Choroid plexus epithelial cell (primary cell): ENCODE measurements at places on chromosomes 1 and 21.

DNA sequence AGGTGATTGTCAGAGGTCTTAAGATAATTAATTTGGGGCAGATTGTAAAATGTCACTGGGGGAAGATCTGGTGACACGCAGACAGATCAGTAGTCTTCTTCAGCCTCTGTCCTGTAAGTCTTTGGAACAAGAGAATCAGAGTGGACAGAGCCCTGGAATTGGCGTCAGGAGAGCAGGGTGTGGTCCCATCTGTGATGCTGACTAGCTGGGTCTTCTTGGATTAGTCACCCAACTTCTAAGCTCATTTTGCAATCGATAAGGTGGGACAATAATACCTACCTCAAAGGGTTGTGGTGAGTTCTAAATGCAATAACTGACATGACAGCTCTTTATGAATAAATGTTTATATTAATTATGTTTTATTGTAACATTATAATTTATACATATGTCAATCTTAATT, 4.8 kb downstream of the FASLG start:
- no peak for DNase-seq

DNA sequence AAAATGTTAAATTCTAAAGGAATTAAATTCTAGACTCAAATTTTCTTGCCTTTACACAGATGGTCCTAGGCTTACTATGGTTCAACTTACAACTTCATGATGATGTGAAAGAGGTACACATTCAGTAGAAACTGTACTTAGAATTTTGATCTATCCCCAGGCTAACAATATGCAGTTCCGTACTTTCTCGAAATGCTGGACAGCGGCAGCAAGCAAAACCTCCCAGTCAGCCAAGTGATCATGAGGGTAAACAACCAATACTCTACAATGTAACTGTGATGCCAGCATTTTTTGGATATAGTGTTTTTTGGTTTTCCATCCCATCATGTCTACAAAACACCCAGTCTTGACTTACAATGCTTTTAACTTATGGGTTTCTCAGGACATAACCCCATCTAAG, 25.7 kb downstream of the VAV3 start:
- no peak for DNase-seq

GRCh38 chr1:17661546-17662157, 93.5 kb upstream of the ACTL8 start:
- peak; percentile 72 for DNase-seq

DNA sequence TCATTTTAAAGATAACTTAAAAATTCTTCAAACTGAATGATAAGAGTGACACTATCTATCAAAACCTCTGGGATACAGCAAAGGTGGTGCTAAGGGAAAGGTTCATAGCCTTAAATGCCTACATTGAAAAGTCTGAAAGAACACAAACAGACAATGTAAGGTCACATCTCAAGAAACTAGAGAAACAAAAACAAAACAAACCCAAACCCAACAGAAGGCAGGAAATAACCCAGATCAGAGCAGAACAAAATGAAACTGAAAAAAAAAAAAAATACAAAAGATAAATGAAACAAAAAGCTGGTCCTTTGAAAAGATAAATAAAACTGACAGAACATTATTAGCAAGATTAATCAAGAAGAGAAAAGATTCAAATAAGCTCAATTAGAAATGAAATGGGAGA, 6.8 kb downstream of the ODF2L start:
- no peak for DNase-seq

DNA sequence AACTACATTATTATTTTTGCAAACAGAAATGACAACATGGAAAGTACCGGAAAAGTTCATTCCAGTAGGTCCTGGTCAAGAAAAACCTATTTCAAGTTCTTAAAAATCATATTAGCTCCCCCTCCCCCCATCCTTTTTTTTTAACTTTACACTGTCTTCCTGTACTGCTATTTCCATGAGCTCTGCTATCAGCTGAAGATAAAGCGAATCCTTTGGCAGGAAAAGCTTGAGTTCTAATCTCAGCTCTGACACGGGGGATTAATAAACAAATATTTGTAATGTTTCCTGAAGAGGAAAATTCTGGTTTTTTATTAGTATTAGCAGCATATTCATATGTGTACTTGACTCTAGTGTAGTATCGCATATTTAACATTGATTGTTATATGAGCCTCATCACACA, 190.7 kb upstream of the ESRRG start:
- no peak for DNase-seq

DNA sequence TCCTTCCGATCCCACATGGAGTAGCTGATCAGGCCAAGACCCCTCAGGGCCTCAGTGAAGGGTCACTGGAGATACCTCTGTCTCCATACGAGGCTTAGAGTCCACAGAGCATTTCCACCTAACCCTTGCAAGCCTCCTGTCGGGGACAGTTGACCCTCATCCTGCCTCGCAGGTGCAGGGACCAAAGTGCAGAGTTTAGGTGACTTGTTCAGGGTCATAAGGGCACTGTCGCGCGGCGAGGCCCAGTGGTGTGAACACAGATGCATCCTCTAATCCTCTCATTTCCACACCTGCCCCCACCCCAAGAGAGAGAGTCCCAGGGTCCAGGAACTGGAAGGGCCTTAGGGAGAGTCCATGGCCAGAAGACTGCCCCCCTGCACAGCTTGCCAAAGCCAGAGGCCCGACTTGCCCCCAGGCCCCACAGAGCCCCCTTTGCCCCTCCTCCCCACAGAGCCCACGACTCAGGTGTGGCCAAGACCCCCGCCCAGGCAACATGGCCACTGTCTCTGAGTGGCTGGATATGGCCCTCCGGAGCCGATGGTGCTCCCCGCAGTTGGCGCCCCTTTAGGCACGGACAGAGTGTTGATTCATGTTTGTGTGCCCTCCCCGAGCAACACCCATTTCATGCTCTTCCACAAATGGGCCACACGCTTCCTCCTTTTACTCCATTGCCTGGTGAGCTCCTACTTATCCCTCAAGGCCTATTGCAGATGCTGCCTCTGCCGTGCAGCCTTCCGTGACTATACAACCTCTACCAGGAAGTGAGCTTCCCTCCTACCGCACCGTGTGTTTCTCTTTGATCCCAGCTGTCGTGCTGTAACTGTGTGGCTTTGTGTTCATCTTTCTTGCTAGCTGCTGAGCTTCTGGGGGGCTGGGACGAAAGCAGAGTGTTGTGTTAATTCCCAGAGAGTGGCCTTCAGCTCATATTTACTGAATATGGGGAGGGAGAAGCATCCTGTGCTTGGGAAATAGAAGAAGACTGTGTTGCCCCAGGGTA, 1.7 kb downstream of the TRPM2 start:
- no peak for DNase-seq

DNA sequence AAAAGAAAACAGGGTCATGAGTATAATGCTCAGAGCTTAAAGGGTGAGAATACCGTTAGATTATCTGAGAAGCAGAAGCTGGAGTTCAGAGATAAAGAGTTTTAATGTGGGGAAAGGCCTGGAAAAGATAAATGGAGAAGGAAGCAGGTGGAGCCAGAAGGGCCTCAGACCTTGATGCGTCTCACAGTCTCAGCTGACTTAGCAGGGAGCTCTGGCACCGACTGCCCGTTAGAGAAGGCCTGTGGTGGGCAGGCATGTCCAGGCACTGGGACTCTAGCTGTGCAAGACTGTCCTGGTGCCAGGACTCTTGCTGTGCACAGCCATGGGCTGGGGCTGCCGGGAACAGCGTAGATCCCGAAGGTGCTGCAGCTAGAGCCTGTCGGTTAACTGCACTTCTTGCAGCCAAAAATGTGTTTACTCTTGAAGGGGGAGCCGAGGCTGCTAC, 3.8 kb upstream of the SLAMF9 start:
- no peak for DNase-seq

DNA sequence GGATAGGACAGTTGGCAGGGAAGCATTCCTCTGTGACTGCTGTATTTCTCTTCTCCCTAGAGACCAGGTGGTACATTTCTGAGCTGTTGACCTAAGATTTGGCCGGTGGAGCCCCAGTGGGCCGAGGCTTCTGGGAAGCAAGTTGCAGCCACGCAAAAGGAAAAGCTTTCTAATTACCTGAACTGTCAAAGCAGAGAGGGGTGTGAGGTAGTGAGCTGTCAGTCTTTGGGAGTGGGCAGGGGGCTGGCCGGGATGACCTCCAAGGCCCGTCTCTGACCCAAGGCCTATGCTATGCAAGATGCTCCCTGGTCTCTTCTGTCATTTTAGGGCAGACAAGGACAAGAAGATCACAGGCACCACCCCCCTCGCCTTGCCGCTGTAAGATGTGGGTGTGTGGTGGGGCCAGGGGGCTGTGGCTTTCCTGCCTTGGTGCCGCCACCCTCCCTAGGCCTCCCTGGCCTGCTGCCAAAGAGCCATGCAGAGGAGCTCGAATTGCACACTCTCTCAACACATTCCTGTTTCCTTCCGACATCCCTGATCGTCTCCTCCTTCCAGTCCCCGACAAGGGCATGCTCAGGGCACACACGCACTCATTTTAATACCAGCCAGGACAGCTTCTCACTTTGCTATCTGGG, 7.7 kb downstream of the PADI1 start:
- peak; percentile 81 for DNase-seq

GRCh38 chr1:246537887-246538286, 28.2 kb downstream of the TFB2M start:
- no peak for DNase-seq

- DNase-seq: peak; percentile 86
Observed at GRCh38 chr1:15918962-15919715, 56.8 kb downstream of the ZBTB17 start.

- peak; percentile 89 for DNase-seq
Observed at GRCh38 chr1:33152685-33153432, 29.0 kb downstream of the TRIM62 start.

- DNase-seq: no peak
Observed at GRCh38 chr1:61222240-61222639, 139.9 kb downstream of the NFIA start.

- peak; percentile 97 for DNase-seq
Observed at GRCh38 chr21:45363921-45364467, 41.0 kb upstream of the COL18A1 start.

- peak; percentile 74 for DNase-seq
Observed at GRCh38 chr1:211198111-211198510, 61.1 kb upstream of the RCOR3 start.
